Stimulated activated CD4-positive, alpha-beta T cell treated with anti-CD3 and anti-CD28 coated beads, TNF-alpha, amount 100 ng/mL, for 4 hours (primary cell): ENCODE measurements at places on chromosomes 2 and 18.

DNA sequence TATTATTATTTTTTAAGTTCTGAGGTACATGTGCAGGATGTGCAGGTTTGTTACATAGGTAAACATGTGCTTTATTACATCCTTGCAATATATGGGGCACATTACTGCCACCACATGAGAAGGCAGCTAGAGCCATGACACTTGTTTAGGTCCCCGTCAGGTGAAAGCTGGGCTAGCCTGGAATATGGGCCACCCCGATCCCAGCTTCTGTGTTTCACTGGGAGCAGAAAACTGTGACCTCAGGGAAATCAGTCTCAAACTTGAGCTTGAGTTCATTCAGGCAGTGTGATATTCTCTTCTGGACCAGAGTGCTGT lies 176.9 kb downstream of the PIK3C3 start:
- no peak for DNase-seq

- DNase-seq = no peak
Observed at GRCh38 chr18:54163453-54163852, 61.0 kb downstream of the MBD2 start.

DNA sequence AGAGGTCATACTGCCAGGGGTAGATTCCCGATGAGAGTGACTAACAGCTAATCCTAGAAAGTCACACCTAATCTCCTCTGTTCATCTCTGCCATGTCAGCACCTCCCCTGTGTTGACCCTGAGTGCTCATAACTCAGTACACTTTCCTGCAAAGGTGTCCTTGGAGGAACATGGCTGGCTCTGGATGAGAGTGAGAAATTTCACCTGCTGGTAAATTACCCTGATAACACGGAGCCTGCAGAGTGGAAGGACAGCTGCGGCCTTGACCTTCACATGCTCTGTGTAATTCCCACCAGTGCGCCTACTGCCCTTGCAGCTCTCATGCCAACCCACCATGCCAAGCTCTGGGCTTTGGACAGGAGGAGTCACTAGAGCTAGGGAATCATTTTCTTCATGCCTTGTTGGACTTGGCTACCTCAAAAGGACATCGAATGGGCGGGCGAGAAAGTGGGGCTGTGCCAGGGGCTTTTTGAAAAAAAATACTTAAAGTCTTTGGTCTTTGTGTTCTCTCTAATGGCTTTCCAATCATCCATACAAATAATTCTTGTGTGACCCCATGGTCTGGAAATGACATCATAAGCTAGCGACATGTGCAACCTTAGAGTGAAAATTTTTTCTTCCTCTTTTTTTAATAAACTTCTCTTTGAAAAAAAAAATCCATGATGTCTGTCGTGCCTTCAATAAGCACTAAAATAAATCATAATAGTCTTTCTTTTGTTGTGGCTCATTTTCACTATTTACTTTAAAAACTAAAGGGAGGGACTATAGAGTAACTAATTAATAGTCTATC lies 319.9 kb downstream of the MYCN start:
- DNase-seq = no peak

GRCh38 chr2:27711804-27712203 lies 48.1 kb downstream of the SLC4A1AP start:
- no peak for DNase-seq

- no peak for DNase-seq
Observed at GRCh38 chr2:191291471-191291870, 46.3 kb downstream of the MYO1B start.

GRCh38 chr2:64542071-64543007 lies 18.2 kb downstream of the AFTPH start:
- no peak for DNase-seq

GRCh38 chr2:166360906-166361305 lies 14.8 kb downstream of the SCN9A start:
- no peak for DNase-seq

GRCh38 chr2:73370348-73370747 lies 15.3 kb upstream of the ALMS1 start:
- DNase-seq = no peak

DNA sequence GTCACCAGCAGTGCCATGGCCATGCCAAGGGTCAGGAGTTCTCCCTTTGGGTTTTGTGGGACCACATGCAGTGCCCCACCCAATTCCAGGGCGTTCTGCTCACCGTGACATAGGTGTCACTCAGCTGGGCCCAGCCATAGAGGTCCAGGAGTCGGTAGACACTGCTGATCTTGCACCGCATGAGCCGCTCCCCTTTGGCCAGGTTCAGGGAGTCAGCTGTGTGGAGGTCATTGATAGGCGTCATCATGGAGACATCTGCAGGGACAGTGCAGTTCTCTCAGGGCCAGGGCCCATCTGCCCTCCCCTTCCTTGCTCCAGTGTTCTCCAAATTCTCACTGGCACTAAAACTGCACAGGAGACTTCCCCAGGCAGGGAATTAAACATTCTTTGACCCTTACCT lies 71.9 kb downstream of the ADD2 start:
- DNase-seq = no peak
